ENCODE measurements at places on chromosomes 1 and 21. TPM values are rescaled to one million over a fixed set of nuclear protein-coding genes. Genes with fewer than 3 reads are reported as not detected.

The ADORA3 gene
- total RNA-seq, result not detected

The MYBPHL gene
- total RNA-seq, result not detected

The MCOLN3 gene
- total RNA-seq, result 0.16 TPM

The TRABD2B gene
- total RNA-seq, result not detected

The DPH5 gene
- 45.2 TPM for total RNA-seq

The FCRL5 gene
- 40.4 TPM for total RNA-seq

- DNase-seq, result no peak
These were observed 730 bp downstream of the ZCCHC17 start for GRCh38 chr1:31297277-31298247.

- DNase-seq, result no peak
These were observed 55.2 kb downstream of the PCNX2 start for GRCh38 chr1:233240371-233240770.

- no peak for DNase-seq
These were observed 4.7 kb downstream of the PTPRU start for GRCh38 chr1:29240986-29241385.

- no peak for DNase-seq
These were observed 28.5 kb upstream of the PTPRC start for GRCh38 chr1:198610362-198610761.

- DNase-seq, result no peak
These were observed 27.0 kb downstream of the ABCA4 start for GRCh38 chr1:94093996-94094395.

GRCh38 chr1:155175927-155176371, 2.3 kb downstream of the TRIM46 start:
- DNase-seq, result no peak

DNA sequence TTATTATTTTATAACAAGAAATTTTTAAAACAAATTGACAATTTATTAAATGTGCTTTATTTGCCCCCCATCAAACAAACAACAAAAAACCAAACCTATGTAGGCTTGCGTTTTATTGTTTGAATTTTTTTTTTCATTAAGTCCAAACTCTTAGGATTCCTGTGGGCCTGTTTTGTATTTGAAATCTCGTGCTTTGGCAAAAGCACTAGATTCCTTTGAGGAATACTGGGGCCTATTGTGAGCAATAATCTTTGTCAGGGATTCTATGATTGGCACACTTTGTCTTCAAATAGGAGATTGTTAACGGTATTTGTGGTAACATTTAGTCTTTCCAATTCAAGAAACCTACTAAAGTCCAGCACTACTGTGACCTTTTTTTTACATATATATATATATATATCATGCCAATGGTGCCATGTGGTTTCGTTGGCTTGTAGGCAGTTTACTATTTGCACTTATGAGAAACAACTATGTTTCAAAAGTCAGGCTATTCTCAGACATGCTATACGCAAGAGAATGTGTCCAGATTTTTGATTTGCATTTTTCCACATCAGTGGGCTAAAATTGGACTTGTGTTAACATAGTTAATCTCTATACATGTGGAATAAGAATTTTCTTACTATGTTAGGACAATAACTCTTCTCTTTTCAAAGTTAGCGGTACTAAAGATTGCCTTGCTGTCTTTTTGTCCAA, 70.4 kb upstream of the GREM2 start:
- DNase-seq, result no peak

GRCh38 chr1:18953731-18954231, 2.7 kb downstream of the IFFO2 start:
- DNase-seq, result no peak
